EH (cell line): ENCODE measurements at places on chromosomes 1 and 21.

DNA sequence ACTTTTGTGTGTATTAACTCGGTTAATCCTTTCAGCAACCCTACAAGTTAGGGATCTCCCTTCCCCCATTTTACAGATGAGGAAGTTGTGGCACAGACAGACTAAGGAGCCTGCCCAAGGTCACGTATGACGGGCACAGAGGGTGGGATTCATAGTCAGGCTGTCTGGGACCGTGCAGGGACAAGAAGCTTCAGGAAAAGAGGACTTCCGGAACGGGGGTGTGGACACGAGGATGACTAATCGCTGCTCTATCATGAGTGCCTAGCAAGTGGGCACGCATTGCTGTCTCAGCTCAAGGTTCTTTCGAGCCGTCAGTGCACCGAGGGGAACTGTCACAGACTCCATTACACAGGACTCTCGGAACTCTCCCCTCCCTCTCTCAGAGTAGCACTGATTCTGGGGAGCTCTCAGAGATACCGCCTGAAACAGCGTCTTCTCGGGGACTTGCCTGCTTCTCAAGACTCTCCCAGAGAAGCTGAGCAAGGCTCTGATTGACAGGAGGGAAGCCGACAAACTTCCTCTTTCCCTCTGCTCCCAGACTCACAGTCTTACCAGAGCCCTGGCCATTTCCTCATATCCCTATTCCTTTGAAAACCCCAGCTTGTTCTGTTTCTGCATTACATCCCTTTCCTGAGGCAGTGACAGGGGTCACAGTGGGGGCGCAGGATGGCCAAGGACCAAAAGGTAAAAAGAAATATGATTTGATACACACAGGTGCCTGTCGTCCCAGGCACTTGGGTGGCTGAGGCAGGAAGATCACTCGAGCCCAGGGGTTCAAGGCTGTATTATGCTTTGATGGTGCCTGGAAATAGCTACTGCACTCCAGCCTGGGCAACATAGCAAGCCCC, 14.4 kb downstream of the FHAD1 start:
- DNase-seq, result no peak

- peak; percentile 24 for DNase-seq
Measured at GRCh38 chr1:108893141-108893530, 16.4 kb downstream of the GPSM2 start.

GRCh38 chr1:17588048-17588871, 48.8 kb downstream of the ARHGEF10L start:
- peak; percentile 85 for DNase-seq

DNA sequence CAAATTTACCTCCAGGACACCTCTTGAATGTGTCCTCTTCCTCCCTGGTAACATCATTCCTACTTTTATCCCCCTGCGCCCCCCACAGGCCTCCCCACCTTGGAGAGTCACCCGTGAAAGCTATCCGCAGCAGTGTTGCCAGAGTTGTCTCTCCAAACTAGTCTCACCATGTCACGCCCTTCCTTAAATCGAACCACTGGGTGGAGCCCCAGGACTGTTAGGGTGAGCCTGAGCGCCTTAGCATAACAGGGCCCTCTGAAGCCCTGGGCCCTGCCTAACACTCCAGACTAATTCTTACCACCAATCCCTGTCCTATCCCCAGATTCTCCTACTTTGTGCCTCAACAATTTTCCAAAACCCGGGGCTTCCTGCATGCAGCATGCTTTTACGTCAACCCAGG, 35.0 kb downstream of the HSD3B2 start:
- no peak for DNase-seq

DNA sequence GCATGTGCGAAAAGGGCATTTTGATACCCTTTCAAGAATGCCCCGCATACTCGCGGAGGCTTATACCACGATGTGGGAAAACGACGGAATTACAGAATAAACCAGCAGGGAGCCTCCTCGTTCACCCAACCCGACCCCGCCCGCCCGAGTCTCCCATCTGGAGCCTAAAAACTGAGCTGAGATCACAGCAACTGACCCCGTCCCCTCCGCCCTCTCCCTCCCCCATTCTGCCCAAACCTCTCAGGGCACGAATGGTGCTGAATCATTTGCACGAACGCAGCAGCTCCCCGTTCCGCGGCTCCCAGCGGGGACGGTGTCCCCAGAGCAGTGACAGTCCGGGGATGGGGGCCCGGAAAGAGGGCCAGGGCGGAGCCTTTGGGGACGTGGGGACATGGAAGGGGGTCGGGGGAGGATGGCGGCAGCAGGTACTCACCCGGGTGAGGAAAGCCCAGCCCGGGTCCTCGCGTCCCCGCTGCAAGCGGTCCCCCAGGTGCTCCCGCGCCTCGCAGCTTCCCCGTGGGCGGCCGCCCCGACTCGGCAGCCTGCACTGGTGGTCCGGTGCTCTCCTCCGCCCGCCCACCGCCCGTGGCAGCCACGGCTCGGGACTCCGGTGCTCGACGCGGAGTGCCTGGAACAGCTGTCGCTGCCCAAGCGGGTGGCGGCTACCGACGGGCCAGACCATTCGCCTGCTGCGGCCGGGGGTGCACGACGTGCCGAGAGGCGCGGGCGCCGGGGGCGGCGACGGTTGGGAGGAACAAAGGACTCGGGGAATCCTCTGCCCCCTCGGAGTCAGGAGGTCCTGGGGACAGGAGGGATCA, at the start of gene TTLL7:
TSS of gene TTLL7 (minus strand) at position 635 of the 818 bp plus-strand sequence. CDS start 46,921 bp downstream, outside the sequence.
- peak; percentile 71 for DNase-seq

GRCh38 chr1:214934045-214934444, 148.5 kb upstream of the KCNK2 start:
- no peak for DNase-seq

DNA sequence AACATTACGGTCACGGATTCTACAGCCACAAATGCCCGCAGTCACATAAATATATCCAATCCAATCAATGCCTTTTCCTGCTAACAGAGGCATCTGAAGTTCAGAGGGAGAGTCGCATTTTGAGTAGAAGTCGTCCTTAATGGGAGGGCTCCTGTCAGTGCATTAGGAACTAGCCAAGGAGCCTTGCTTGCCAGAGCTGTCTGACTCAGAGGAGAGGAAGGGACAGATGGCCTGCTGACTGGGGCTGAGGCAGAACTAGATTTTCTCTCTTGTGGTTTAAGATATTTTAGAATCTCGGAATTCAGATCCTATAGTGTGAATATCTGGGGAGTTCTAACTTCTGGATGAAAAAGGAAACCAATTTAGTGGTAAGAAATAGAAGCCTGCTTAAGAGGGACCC, 10.6 kb downstream of the XKR8 start:
- peak; percentile 90 for DNase-seq

- DNase-seq, result no peak
Measured at GRCh38 chr1:225750875-225751824, 26.5 kb upstream of the SRP9 start.

GRCh38 chr1:54604572-54605370, 18.6 kb downstream of the FAM151A start:
- DNase-seq, result no peak
